Posterior vena cava (tissue), 2 donors: ENCODE measurements at places on chromosomes 1 and 21. TPM values are rescaled to one million over a fixed set of nuclear protein-coding genes. Genes with fewer than 3 reads are reported as not detected.

SEMA6C gene
- 6.9 TPM for total RNA-seq

MRPL20 gene
- total RNA-seq: 75.0 TPM

BATF3 gene
- total RNA-seq: 10.8 TPM

TMEM240 gene
- total RNA-seq: 3.9 TPM

PPFIA4 gene
- total RNA-seq: 3.1 TPM

CCDC27 gene
- not detected for total RNA-seq

DNA sequence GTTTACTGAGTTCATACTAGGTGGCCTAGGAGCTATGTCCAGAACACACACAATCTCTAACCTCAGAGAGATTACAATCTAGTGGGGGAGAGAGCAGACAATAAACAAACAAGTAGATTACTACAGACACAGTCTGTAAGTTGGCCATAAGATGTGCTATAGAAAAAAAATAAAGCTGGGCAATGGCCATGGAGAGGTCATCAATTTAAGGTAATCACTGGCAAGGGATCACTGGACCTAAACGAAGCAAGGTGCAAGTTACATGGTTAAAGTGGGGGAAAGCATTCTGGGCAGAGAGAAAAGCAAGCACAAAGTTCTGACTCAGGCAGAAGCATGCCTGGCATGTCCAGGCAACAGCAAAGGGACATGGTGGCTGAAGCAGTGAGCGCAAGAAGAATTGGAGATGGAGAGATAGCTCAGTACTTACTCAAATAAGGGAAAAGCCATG, 147.0 kb downstream of the RERE start:
- DNase-seq: no peak

DNA sequence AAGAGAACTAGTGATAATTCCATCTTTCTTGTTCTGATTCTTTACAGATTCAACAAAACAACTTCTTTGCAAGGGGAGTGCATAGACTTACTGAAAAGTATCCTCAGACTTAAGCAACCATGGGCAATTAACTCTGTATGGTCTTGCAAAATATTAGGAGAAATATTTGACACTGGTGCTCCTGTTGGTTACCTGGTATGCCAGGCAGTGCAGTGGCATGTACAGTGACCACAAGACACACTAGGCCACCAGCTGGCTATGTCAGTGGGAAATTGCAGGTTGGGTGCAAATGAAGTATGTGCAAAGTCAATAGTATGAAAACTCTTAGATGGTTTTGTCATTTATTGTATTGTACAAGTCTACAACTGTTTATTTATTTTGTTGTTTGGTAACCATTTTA, 34.5 kb downstream of the EPS15 start:
- DNase-seq: no peak

DNA sequence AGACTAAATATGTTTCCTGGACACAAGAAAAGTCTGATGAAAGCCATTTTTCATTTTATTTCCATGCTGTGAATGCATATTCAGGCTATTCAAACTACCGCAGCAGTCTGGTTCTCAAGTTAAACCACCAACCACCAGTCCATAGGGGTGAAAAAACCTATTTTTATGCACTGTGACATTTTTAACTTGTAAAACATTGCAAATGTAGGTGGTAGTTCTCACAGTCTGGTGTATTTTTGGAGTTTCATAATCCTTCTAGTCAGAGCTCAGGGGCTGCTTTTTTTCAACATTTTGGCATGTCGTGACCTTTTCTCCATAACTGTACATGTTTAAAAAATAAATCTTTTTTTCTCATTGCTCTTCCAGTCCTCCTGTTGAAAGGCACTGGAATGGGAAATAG, 907.6 kb upstream of the ADGRL2 start:
- no peak for DNase-seq

DNA sequence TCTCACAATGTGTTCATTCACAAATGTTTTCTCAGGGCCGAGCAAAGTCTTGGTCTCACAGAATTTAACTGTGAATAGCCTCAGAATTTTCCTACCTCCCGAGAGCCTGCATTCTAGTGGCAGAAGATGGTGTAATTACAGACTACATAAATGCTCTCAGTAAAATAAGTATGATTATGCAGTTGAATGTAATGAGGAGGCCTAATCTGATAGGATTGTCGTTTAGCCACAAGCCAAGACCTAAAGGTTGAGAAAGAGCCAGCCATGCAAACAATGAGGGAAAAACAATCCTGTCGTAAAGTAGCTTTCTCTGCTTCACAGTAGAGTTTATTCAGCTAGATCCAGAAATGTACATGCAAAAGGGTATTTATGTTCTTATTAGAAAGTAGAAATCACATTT, 607.8 kb upstream of the B3GALT2 start:
- DNase-seq: no peak

DNA sequence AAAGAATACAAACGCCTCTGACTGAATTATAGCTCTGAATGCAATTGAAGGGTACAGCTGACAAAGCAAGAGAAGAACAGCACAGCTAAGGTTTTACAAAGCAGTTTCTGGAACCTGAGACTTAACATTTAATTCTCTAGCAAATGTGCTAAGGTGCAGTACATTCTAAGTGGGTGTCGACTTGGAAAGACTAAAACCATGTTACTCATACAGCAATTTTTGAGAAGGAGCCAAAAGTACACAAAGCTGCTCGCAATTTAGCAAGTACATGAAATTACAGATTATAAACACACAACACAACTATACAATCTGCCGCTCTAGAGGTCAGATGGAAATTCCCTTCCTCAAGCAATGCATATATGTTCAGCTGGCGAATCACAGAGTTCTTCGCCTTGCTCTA, 121.9 kb downstream of the TIAM1 start:
- no peak for DNase-seq

- no peak for DNase-seq
Measured at GRCh38 chr1:168947041-168947440, 159.4 kb upstream of the ATP1B1 start.

GRCh38 chr1:104878203-104878909, 1128.7 kb downstream of the AMY1C start:
- DNase-seq: no peak

- DNase-seq: no peak
Measured at GRCh38 chr1:34412598-34413370, 236.1 kb downstream of the C1orf94 start.

GRCh38 chr1:53626616-53627015, 112.3 kb downstream of the GLIS1 start:
- peak; percentile 32 for DNase-seq

GRCh38 chr1:152886085-152886484, 8.0 kb downstream of the SMCP start:
- no peak for DNase-seq

- DNase-seq: no peak
Measured at GRCh38 chr1:160713161-160713560, 1.5 kb upstream of the CD48 start.

GRCh38 chr1:106217765-106218164, 838.7 kb upstream of the PRMT6 start:
- no peak for DNase-seq

GRCh38 chr1:1917995-1918900, 831 bp downstream of the TMEM52 start:
- DNase-seq: peak; percentile 76

DNA sequence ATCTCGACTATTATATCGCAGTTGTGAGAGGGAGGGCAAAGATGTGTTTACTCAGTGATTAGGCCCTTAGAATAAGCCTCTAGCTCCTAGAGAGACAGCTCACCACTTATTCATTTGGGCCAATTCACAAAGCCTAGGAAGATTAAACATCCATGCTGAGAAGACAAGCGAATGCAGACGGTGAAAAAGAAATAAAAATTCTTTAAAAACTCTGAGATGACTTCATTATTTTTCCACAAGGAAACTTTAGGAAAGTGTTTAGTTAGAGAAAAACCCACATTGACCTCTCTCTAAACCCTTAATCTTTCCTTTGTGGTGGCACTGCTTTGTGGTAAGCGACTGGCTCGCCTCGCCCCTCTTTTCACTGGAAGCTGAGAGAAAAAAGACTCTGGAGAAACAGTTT, 146.8 kb upstream of the DMRTA2 start:
- DNase-seq: no peak

DNA sequence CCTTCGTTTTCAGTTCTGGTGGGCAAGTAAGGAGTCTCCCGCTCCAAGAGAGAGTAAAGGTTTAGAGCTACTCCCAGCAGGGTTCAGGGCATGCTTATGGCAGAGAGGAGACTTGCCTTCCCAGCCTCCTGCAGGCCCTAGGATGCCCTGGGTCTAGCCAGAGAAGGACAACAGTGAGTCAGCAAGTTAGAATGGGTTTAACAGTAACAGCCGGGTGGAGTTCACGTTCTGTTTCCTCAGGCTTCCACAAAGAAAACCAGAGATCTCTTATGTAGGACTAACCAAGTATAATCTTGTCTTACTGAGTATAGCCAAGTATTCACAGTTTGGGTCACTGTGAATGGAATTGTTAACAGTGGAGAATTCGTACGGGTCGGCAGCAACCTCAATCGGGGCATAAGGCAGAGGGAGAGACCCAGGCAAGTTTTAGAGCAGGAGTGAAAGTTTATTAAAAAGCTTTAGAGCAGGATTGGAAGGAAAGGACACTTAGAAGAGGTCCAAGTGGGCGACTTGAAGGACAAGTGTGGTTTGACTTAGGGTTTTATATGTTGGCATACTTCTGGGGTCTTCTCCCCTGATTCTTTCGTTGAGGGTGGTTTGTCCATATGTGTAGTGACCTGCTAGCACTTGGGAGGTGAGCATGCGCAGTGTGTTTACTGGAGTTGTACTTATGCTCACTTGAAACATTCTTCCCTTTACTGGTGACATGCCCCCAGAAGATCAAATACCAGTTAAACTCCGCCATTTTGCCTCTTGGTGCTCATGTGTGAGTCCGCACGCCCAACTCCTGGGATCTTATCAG, 4.5 kb downstream of the OVAAL start:
- no peak for DNase-seq

DNA sequence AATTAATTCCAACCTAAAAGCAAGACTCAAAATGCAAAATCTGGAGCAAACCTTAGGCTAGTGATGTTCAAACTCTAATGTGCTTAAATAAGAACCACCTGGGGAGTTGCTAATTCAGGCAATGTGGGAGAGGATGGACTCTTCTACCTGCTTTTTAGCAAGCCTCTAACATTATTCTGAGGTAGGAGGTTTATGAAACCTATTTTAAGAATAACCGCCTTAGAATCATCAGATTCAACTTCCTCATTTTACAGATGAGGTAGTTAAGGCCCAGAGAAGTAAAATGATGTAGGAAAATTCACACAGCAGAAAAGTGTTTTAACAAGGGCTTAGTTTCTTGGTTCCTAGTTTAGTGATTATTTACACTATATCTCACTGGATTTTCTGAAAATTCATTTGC, 8.6 kb upstream of the NTNG1 start:
- no peak for DNase-seq

GRCh38 chr21:16608209-16608830, 878.5 kb downstream of the USP25 start:
- no peak for DNase-seq

DNA sequence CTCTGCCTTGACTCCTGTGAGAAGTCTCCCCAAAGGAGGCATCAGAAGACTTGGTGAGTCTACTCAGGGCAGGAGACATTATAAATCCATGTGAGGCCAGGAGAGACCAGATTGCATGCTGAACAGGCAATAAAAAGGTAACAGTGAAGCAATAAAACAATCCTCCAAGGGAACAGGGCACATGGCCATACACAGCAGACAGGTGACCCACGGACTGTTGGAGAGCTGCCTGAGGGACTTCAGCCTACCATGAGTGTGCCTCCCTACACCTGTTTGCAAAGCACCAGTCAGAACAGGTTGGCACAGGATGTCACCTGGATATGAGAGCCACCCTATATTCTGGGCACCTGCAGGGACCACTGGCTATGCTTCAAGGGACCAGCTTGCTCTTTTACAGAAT, 67.6 kb downstream of the MAB21L3 start:
- no peak for DNase-seq

GRCh38 chr1:238143038-238143437, 252.3 kb upstream of the ZP4 start:
- DNase-seq: no peak

DNA sequence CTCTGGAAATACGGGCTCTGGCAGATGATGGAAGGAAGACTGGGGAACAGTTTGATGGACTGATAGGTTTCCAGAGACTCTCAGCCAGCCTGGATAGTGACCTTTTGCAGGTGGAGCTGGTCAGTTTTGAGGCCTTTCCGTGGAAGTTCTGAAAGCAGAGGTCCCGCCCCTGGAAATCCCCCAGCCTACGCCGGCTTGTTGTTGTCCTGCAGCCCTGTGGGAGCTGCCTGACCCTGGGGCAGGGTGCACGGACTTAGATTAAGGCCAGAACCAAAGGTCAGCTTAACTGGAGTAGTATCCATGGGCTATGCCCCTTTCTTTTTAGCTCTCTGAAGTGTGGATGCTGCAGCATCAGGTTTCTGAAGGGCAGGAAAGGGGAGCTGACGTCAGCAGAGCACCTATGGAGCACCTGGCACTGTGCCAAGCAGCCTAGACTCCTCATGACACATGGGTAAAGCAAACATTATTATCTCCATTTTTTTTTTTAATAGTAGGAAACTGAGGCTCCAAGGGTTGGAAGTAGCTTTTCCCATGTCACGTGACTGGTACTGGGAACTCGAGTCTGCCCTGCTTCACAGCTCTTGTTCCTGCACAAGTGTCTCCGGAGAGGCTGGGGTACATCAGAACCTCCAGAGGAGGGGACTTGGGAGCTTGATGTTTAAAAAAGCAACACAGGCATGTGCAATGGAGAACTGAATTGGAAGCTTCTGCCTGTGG, 38.5 kb downstream of the IER5 start:
- no peak for DNase-seq

GRCh38 chr1:20936216-20936615, 149.1 kb upstream of the HP1BP3 start:
- DNase-seq: no peak

DNA sequence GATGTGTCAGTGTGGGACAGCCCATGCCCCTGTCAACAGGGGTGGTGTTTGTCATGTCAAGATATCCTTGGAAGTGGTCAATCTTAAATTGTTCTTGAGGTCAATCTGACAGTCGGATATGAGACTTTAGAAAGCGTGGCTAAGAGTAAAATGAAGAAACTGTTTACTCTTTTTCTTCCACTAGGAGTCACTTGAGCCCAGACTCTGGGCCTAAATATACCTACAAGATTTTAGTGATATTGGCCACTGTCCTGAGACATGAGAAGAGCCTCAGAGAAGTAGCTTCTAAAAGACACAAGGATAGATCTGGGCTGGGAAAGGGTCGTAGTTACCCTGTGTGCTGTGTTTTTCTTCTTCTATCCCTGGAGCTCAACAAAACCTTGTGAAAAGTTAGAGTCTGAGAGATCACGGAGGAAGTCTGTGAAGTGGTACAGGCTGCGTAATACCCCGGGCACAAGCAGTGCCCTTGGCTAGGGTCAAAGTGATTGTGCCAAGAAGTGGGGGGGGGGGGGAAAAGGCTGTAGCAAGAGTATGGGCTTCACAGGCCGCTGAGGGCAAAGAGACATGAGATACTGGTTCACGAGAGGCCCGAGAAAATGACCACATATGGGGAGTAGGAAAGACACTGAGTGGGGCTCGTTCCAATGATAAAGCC, 355.2 kb upstream of the GREM2 start:
- DNase-seq: no peak

DNA sequence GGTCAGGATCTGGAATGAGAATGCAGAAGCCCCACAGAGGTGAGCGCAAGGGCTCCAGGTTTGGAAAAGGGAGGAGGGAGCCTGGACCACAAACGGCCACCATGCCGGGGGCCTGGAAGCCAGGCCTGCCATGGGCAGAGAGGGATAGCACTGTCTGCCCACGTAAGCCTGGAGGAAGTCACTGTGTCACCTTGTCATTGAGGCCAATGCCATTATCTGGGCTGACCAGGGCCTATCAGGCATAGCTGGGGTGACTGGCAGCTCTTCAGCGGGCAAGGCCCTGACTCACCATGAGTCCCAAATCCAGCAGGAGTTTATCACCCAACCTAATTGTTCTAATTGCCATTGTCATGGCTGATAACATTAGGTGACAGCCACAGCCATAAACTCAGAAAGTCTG, 84.6 kb downstream of the MATN1 start:
- DNase-seq: no peak

- no peak for DNase-seq
Measured at GRCh38 chr1:229007701-229008100, 263.2 kb upstream of the RAB4A start.
